ENCODE measurements at places on chromosomes 3 and 15.

DNA sequence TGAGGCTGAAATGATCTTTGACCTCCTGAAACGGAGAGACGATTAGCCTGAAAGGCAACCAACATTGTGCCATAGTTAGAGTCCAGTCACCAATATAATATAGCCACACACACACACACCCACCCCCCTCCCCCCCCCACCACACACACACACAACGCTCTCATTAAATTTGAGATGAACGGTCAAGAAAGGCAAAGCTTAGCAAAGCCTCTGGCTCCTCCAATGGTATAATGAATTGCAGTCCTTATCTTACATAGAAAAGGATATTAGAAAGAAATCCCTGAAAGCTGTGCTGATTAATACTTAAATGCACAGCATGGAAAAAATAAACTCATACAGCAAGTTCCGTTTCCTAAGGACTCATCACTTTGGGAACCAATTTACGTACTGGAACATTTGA is 876 bp upstream of the ZNF385D start:
- no peak for DNase-seq

- no peak for DNase-seq
Observed at GRCh38 chr3:16059081-16059537, 115.4 kb upstream of the GALNT15 start.

GRCh38 chr3:31733234-31733667 is 200.5 kb downstream of the STT3B start:
- DNase-seq: no peak

GRCh38 chr15:59662260-59662659 is 4.9 kb upstream of the GTF2A2 start:
- no peak for DNase-seq

DNA sequence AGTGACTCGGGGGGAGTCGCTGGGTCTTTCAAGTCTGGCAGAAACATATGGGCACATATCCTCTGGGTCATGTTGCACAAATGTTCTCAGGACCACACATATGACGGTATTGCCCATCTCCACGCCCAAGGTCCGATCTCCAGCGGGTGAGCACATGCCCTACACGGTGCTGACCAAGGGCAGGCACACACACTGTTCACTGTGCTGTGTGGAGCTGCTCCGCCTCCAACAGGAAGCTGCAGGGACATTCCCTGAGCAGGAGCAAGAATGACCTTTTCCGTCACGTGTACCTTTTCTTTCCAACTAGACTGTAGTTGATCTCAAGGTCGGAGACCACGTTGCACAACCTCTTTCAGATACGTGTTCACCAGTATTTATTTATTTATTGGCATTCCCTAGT is 41.7 kb upstream of the B3GNT5 start:
- DNase-seq: no peak

DNA sequence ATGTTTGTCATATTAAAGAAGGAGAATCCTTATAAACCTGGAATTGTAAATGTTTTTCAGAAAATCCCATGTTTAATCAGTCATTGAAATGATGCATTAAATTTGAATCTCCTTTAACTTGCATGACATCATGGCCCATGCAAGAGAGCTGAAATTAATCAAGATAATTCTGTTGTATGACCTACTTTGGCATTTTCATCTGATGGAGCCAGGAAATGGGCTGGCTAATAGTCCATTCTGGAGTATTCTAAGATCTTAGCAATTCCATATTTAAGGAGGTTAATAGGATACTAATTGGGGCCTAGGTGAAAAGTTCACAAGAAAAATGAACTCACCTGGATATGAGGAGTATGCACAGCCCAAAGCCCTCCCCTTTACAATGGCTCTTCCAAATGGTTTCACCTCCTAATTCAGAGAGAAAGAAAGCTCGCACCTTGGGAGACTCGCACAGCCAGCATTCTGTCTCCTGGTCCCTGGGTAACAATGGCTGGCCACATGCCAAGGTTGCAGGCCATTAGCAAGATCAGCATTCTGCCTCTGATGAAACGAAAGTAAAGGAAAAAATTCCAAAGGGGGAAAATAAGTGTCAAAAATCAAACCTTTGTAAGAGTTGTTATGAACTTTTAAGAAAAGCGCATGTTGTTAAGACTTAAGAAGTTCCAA is 786.4 kb downstream of the MCTP2 start:
- no peak for DNase-seq

GRCh38 chr15:48355377-48355776 is 24.1 kb downstream of the DUT start:
- no peak for DNase-seq

GRCh38 chr15:77607111-77607893 is 25.4 kb downstream of the LINGO1 start:
- no peak for DNase-seq

- DNase-seq: no peak
Observed at GRCh38 chr15:22872936-22873701, 34.7 kb downstream of the NIPA2 start.

All from left renal cortex interstitium (tissue), 4 donors.